ENCODE measurements at places on chromosomes 6 and 20.

- no peak for DNase-seq
These were observed 671.7 kb upstream of the CITED2 start for GRCh38 chr6:140046016-140046632.

DNA sequence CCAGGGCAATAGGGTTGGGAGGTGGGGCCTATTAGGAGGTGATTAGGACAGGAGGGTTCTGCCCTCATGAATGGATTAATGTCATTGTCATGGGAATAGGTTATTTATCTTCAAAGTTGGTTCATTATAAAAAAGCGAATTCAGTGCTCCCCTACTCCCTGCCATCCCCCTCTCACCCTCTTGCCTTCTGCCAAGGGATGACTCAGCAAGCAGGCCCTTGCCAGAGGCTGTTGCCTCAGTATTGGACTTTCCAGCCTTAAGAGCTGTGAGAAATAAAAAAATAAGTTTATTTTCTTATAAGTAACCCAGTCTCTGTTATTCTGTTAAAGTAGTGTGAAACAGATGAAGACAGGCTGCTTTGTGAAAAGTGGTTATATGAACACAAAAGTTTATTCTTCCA, 381.1 kb upstream of the ZFP64 start:
- DNase-seq, result no peak

GRCh38 chr6:91482498-91482897, 895.6 kb upstream of the MAP3K7 start:
- DNase-seq, result no peak

DNA sequence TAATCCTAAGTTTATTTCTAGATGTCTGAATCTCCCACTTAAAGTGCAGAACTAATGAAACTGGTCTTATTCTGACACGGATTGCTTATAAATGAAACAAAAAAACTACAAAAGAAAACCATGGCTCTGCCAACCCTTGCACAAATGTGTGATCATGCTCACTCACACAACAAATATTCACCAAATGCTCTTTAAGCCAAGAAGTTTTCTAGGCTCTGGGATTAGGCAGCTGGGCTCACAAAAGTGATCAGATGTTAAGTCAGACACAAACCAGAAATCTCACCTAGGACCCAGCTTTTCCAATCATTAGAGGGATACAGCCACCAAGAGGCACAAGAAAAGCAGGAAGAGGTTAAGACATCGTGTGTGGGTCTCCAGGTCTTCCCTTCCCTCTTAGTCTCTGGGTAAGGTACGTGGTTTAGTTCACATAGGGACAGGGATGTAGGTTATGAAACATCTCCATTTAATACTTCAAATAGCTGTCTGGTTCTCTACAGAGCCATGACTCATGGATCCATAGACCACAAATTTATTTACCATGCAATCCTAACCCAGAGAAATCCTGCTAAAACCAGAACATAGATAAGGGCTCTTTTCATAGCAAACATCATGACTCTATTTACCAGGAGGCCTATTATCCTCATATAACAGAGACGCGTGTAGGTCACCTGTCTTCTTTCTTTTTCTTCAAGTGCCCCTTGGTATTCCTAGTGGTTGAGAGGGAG, 165.2 kb downstream of the WDR27 start:
- DNase-seq, result no peak

DNA sequence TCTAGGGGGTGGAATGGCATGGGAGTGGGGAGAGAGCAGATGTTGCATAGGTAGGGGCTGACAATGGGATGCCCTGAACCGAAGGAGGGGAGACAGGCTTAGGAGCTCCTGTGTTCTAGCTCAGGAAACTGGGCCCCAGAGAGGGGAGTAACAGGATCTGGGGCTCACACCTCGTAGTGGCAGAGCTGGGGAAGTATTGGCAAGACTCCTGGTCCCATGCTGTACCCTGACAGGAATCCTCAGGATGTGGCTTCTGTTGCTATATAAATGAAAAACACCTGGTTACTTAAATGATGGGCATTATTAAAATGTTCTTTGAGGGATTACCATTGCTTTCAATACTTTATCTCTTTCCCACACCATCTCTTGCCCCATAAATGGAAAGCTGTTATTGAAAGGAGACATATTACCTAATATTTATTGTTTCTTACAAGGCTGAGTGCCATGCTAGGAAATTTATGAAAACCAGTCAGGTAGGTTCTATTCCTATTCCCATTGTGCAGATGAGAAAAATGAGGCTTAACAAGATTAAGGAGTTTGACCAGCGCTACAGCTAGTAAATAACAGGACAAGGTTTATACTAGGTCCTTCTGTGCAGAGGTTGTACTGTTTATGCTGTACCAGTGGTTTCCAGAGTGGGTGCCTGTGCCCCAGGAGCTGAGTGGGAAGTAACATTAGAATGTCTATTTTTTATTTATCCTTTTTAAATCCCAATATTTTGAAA, 35.3 kb upstream of the TCP11 start:
- no peak for DNase-seq

GRCh38 chr6:30601815-30602641, 15.0 kb downstream of the PPP1R10 start:
- no peak for DNase-seq

DNA sequence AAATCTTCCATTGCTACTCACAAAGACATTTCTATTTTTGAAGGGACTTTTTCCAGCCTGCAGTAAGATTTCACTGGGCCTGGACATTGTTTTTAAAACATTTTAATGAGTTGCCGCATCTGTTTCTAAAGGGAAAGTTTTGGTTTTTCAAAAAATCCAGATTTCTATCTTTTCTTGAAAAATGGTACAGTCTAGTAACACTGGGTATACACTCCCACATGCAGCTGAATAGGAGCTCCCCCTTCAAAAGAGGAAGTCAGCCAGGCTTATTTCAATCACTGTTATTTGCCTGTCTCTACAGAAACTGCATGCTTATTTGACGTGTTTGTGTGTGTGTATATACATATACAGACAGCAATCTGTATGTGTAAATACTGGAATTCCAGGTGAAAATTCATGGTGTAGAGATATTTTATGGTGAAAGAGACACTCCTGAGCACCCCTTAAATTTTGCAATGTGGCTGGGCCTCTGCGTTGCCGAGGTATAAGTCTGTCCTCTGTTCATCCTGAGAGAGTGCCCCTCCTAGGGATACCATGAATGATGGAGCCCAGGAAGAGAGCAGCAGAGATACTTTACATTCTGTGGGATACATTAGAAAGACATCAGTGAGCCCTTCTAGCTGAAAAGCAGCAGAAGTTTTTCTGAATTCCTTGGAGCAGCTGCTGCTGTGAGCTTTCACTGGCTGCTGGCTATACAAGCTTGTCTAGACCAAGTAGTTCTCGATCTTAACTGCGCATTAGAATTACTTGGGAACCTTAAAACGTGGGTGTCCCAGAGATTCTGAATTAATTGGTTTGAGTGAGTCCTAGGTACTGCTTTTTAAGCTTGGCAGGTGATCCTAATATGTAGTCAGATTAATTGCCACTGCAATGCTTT, 12.0 kb upstream of the ABRACL start:
- DNase-seq, result no peak

DNA sequence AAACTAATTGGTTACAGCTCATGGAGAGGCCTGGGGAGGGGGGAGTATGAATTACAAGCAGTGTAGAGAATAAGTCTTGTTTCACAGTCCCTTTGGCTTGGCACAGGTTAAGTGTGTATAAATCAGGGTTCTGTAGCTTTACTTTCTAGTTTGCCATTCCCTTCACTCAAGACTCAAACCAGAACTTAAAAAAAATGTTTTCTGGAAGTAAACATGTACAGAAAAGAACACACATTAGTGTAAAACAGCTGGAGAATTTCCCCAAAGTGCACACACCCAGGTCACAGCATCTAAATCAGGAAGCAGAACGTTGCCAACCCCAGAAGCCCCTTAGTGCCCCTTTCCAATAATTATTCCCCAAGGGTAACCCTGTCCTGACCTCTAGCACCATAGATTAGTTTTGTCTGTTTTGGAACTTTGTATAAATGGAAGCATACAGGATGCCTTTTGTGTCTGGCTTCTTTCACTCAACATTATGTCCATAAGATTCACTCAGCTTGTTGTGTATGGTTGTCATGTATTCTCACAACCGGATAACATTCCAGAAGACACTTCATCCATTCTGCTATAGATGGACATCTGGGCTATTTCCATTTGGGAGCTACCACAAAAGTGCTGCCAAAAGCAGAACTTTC, 33.7 kb upstream of the SCUBE3 start:
- no peak for DNase-seq

GRCh38 chr6:72869621-72870020, 247.8 kb downstream of the KCNQ5 start:
- no peak for DNase-seq
